ENCODE measurements at places on chromosomes 5 and 9.
A peak's percentile ranks its signal among the peaks of the same experiment; 100 is the strongest.

- no peak for DNase-seq
Measured at GRCh38 chr5:52811067-52811749, 23.5 kb downstream of the ITGA1 start.

DNA sequence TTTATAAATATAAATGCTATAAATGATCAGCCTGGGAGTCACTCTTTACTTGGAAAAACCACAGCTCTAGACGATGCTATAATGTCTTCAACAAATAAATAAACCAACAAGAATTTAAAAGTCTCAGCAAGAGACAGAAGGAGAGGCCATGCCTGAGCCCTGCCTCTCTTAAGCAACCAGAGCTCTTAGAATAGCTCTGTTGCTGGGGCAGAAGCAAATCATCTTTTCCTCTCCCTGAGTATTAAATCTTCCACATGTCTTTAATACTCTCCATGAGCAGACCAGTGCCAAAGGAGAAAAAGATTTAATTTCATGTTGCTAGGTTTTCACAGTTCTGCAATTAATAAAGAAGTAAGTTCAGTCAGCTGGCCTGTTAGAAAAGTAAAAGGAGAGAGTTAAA lies 408.0 kb upstream of the SLC30A5 start:
- DNase-seq = no peak

DNA sequence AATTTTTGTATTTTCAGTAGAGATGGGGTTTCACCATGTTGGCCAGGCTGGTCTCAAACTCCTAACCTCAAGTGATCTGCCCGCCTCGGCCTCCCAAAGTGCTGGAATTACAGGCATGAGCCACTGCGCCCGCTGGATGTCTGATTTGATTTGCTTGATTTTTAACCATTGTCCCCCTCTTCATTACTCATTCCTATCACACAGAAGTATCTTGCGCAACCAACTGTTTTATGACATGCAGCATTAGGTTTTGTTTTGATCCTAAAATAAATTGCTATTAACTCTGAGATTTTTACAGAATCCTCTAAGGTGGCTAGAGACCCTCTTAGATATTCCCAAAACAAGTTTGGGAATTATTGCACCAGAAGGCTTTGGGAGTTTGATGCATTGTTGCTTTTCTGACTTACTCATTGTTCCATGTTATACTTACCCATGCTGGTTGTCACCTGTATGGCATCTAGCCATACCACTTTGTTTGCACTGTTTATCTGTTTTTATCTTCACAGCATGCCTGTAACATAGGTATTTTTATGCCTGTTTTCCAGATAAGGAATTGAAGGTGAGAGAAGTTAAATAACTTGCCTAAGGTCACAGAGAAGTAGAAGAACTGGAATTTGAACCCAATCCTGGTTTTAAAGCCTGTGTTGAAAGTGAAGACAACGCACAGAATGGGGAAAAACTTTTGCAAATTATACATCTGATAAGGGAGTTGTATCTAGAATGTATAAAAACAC lies 35.9 kb upstream of the PWWP2A start:
- DNase-seq = no peak

- peak; percentile 15 for DNase-seq
Measured at GRCh38 chr5:52657247-52657645, 130.5 kb upstream of the ITGA1 start.

DNA sequence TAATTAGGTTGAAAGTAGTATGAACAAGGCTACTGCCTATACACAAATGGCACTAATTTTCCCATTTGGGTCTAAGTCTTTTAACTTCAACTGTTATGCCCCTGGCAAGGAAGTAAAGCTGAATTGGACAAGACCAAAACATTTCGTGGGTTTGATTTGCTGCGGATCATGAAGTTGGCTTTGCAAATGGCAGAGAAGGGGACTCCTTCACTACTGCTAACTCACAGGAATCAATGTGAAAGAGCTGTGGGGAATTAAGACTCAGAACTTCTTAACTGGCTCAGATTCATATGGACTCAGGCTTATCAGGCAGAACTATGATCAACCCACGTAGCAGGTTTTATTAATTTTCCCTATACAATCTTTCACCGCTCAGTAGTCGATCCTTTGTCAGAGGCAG lies 73.8 kb upstream of the IFNE start:
- DNase-seq = no peak

- no peak for DNase-seq
Measured at GRCh38 chr5:158899211-158899610, 200.5 kb downstream of the EBF1 start.

DNA sequence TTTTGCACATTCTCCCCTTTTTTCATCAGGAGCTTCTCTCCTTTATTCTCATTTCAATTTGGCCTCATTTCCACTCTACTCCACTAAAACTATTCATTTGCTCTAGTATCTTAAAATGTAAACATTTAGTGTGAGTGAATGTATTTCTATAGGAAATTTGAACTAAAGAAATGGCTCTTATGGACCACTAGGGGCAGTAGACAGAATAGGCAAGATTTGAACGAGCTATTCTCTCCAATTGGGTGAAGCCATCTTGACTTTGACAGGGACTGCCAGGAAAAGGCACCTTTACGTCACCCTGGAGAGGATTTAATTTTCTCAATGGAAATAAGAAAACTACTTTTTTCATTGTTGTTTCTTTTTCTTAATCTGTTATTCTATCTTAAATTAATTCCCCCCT lies 666.3 kb downstream of the DNAH5 start:
- no peak for DNase-seq

- no peak for DNase-seq
Measured at GRCh38 chr9:4939118-4939561, 45.9 kb upstream of the JAK2 start.

DNA sequence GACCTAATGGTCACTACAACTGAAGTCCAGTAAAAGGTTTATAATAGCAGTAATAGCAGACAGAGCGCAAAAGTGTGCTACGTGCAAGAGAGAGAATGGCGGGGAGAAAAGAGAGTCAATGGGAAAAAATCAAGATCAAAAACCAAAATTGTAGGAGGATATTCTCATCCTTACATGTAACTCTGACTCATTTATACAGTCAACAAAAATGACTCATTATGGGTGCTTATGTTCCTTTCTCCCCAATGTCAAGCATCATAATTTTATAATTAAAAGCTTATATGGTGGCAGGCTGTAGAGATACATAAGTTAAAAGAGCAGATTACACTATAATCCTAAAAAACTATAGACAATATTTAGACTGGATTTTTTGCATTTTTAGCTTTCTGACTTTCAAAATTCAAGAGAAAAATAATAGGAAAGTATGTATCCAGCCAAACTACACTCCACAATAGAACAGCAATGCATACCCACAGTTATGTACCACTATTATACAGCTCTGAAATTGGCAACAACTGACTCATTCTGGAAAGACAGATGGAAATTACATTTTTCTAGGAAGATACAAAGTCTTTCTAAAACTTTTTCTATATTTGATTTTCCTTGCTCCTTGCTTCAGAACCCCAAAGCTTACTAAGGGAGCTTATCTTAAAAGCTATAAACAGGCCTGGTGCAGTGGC lies 78.4 kb downstream of the PLPP1 start:
- no peak for DNase-seq

DNA sequence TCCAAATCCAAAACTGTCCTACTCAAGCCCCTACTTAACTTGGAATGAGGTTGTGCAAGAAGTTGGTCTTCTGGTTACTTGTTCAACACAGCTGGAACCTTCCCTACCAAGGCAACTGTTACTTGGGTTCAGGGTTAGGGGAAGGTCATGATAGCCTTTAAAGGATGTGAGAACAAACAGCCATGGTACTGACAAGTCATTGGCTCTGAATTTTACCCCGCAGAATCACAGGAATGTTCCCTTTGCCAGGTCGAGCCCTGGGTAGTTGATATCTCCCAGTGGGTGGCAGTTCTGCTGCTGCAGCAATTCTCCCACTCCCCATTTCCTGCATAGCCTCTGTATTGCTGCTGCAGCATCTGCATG lies 396.1 kb upstream of the MPDZ start:
- DNase-seq = no peak

DNA sequence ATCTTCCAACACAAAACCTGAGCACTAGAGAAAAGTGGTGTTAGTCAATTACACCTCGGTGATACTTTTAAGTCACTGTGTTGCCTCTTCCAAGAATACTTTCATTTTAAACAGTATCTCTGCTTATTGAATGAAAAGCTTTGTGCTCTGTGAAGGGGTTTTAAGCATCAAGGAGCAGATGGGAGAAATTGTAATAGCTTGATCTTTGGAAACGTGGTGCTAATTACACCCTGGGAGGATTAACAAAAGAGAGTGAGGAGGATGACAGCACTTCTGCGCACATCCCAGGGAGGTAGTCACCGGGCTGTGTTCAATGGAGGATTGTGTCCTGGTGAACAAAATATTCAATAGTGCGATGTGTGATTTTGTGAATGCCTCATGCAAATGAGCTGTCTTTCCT lies 477.4 kb upstream of the ADAMTS16 start:
- DNase-seq = no peak

- DNase-seq = no peak
Measured at GRCh38 chr9:22005702-22006606, 3.2 kb downstream of the CDKN2B start.

- no peak for DNase-seq
Measured at GRCh38 chr5:54794135-54794975, 191.0 kb downstream of the ESM1 start.

DNA sequence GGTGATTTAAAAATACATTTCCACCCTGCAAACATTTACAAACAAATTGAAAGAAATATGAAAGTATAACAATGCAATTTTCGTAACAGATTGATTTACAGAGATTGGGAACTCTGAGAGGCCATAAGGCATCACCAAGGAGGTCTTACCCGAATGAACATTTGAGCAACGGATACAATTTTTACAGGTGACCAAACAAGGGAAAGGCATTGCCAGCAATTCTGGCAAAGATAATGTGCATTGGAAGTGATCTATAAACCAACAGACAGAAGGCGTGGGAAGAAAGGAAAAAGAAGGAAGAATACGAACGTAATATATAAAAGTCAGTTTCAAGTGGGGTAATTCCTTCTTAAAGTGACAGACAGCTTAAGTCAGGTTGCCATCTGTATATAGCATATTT lies 295.9 kb downstream of the CDH12 start:
- no peak for DNase-seq

GRCh38 chr5:43191740-43192557 lies at the start of gene NIM1K:
NIM1K (plus strand) TSS chr5:43192225; CDS start chr5:43245776, 53,551 bp downstream.
- no peak for DNase-seq

- no peak for DNase-seq
Measured at GRCh38 chr5:126334760-126335159, 88.4 kb upstream of the GRAMD2B start.

GRCh38 chr5:50691399-50692016 lies 25.1 kb downstream of the PARP8 start:
- no peak for DNase-seq

DNA sequence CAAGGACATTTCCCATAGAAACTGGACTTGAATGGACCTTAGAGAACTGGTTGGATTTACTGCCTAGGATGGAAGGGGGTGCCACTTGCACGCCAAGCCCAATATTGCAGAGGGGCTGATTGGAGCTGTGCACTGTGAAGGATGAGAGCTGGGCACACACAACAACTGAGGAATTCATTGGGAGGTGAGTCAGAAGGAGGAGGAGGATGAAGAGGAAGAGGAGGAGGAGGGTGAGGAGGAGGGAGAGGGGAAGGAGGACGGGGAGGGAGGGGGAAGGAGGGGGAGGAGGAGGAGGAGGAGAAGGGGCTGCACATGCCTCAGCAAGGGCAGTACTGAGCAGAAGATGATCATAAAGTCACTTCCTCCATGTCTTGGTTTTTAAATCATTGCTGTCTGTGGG lies 5.7 kb upstream of the ICE1 start:
- DNase-seq = no peak

DNA sequence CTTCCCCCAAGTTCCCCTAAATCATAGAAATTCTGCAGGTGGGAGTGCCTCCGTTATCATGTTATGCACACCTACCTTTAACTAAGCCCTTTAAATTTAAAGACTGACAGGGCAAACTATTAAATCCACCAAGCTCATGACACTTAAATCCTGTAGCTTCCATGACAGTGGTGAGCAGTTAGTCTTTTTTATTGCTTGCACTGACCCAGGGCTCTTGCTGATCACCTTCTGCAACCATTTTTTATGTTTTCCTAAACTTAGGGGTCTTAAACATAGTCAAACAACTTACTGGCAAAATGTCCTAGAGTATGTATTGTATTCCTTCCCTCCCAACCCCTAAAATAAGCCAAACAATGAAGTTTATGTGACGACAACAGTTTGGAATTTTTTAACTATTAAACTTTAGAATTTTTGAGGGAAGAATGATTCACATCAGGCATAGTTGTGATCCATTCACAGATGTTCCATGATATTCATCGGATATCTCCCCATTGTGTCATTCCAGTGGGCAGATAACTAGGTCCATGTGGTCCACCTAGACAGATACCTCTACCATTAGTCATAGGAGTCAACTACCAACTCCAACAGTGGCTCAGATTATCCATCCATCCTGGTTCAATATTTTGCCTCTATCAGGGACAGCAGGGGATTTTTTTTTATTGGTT lies 283.1 kb downstream of the ADAMTS6 start:
- DNase-seq = peak; percentile 97

DNA sequence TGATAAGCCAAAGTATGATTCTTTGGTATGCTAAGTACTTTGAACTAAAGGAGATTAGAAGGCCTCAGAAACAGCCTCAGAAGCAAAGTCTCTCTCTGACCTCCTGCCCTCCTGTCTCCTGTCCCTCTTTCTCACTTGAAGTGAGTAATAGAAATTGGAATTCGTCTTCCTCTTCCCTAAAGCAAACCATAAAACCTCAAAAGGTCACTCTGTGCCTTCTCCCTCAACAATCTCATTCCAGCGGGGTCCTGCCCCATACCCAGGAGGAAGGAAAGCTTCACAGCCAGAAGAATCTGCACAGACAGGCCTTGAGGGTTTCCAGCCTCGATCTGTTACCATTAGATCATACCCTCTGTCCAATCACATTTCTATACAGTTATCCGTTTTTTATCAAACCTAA lies 87.8 kb downstream of the HAPLN1 start:
- peak; percentile 60 for DNase-seq

DNA sequence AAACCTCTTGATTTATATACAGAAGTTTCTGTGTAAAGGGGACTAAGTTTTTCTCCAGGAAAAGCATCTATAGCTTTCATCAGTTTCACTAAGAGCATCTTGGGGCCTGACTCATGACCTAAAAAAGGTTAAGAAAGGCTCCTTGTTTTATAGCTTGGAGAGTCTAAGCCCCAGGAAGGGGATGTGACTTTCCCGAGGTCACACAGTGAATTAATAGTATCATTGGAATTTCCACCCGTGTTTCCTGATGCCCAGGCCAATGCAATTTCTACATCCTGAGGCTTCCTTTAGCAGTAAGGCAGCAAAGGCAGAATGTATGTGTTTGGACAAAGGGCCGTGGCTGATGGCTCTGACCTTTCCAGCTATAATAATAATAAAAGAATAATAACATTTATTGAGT lies 8.6 kb downstream of the MORN5 start:
- no peak for DNase-seq

- DNase-seq = no peak
Measured at GRCh38 chr9:19469271-19469670, 60.5 kb downstream of the ACER2 start.

- no peak for DNase-seq
Measured at GRCh38 chr5:20353499-20353898, 365.5 kb upstream of the CDH18 start.

GRCh38 chr9:37239224-37239859 lies 119.0 kb downstream of the ZCCHC7 start:
- no peak for DNase-seq

GRCh38 chr9:68418259-68418845 lies 61.9 kb downstream of the PGM5 start:
- no peak for DNase-seq
